ENCODE measurements at places on chromosomes 3 and 15.

GRCh38 chr15:41501191-41501917 is 7.7 kb downstream of the ITPKA start:
- DNase-seq = no peak

GRCh38 chr15:94052711-94053110 is 178.7 kb upstream of the MCTP2 start:
- DNase-seq = no peak

- peak; percentile 31 for DNase-seq
Observed at GRCh38 chr3:110903771-110904519, 167.7 kb upstream of the NECTIN3 start.

- DNase-seq = peak; percentile 39
Observed at GRCh38 chr15:97023488-97023844, 693.0 kb downstream of the NR2F2 start.

DNA sequence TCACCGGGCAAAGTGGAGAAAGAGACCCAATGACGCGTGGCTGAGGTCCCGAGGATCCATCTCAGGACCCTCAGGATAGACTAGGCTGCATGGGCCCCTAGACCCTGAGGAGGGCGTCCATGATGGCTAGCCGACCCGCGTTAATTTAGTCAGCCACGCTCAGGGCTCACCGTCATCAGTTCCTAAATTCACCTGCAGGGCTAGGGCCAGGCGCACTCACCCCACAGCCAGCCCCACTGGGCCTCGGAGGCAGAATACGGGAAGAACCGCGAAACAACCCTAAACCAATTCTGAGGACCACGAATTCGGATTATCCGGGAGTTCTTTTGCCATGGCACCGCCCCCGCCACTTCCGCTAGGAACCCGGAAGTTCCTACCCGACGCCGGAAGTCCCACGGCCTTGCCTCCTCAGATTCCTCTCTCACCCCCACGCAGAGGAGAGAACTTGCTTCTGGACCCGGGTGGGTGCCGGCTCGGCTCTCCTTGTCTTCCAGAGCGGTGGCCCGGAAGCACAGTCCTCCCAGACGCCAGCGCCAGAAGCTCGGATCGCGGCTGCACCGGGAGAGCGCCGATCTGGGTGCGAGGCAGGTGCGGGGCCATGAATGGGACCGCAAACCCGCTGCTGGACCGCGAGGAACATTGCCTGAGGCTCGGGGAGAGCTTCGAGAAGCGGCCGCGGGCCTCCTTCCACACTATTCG is at the start of the genes EAF1 and METTL6:
Gene EAF1, plus strand, starts transcription at position 417 of the 699 bp plus-strand sequence. Its CDS starts 182 bp downstream, at position 599.
Gene METTL6, minus strand, starts transcription at position 363 of the 699 bp plus-strand sequence. CDS start 1,033 bp downstream, outside the sequence.
- peak; percentile 69 for DNase-seq

- DNase-seq = peak; percentile 46
Observed at GRCh38 chr3:141303481-141304223, 64.7 kb upstream of the ZBTB38 start.

GRCh38 chr15:60374209-60374608 is 23.6 kb downstream of the ANXA2 start:
- DNase-seq = no peak

DNA sequence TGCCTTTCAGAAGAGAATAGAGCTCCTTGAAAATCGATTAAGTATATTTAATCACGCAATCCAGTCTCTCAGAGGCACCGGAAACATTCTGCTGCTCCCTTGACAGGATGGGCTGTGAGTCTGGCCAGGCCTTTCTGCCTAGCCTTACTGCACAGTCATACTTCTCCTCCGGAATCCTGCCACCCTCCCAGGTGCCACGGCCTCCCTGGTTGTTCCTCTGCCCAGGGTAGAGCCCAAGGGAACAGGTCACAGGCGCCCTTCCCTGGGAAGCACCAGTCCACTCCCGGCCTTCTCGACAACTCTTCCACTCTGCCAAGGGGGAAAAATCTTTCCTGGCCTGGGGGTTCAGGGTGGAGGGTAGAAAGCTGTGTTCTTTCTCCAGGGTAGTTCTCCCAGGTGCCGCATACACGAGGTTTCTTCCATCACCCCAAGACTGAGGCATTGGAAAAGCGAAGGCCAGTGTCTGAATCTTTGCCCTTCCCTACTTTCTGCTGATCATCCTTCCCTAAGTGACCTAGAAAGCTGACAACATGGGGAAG is 17.4 kb upstream of the SYNM start:
- DNase-seq = no peak

DNA sequence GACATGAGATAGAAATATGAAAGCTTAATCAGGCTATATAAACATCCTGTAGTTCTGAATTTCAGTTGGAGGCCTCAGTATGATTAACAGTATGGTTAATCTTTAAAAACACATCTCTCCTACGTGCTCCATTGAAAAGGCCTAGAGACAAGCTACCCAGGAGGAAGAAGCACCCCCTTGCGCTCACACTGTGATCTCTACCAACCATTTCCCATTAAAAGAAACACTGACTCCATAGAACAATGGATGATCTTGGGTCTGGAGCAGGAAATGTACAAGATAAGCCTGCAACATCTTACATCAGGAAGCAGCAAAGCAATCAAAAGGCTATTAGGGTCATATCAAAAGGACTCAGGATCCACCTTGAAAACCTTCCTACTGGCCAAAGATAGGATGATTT is 3.4 kb upstream of the EOGT start:
- DNase-seq = no peak

- no peak for DNase-seq
Observed at GRCh38 chr3:112132554-112132953, 494 bp downstream of the GCSAM start.

- peak; percentile 48 for DNase-seq
Observed at GRCh38 chr3:108486941-108487340, 23.5 kb downstream of the MYH15 start.

GRCh38 chr15:59174835-59175831 is 31.5 kb upstream of the LDHAL6B start:
- DNase-seq = peak; percentile 77

GRCh38 chr3:124277144-124277890 is 285.4 kb upstream of the ROPN1 start:
- peak; percentile 73 for DNase-seq

Measured in astrocyte (in vitro differentiated cells and primary cell).